Liver (tissue), 10 donors: ENCODE measurements at places on chromosomes 3 and 15.

DNA sequence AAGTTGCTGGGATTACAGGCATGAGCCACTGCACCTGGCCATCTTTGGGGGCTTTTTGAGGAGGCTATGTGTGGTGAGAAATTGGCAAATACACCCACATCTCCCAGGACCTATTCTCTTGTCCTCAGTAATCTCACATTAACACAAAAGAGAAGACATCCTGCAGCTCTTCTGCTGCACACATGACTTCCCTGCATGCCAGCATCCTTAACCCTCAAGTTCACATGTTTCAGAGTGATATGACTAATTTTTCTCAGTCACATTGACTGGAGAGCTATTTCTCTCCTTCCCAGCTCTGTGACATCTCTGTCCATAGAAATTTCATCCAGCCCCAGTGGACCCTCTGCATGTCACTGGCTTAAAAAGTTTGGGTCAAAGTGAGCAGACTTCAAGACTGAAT is 1.9 kb upstream of the SKIC8 start:
- no peak for DNase-seq

- no peak for DNase-seq
Measured at GRCh38 chr15:54307252-54307902, 329.1 kb downstream of the UNC13C start.

- DNase-seq, result no peak
Measured at GRCh38 chr15:42036112-42036905, 15.5 kb upstream of the PLA2G4E start.

GRCh38 chr15:45129651-45130129 is at the start of the genes DUOX1 and DUOXA1:
DUOX1 (plus strand) TSS chr15:45129994; CDS start chr15:45131967, 1,973 bp downstream.
DUOXA1 (minus strand) TSS chr15:45129879; CDS start chr15:45123014, 6,865 bp downstream.
- no peak for DNase-seq

DNA sequence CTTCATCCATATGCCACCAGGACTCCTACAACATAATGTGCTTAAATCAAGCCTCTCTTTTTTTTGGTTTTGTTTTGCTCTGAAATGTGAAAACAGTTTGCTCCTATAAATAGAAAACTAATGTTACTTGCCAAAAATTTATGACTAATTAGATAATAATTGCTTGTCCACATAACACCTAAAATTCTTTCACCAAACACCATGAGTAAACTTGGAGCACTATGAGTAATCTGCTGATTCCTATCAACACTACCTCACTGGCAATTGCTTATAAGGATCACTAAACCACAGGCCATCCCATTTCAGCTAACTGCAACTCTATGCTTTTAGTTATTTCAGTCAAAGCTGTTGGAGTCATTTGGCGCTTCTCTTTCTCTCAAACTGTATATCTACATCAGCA is 252.7 kb downstream of the EPHA3 start:
- DNase-seq, result no peak

GRCh38 chr15:72178976-72179585 is 18.5 kb downstream of the GRAMD2A start:
- no peak for DNase-seq

GRCh38 chr3:23646184-23646920 is 159.4 kb upstream of the UBE2E1 start:
- no peak for DNase-seq

DNA sequence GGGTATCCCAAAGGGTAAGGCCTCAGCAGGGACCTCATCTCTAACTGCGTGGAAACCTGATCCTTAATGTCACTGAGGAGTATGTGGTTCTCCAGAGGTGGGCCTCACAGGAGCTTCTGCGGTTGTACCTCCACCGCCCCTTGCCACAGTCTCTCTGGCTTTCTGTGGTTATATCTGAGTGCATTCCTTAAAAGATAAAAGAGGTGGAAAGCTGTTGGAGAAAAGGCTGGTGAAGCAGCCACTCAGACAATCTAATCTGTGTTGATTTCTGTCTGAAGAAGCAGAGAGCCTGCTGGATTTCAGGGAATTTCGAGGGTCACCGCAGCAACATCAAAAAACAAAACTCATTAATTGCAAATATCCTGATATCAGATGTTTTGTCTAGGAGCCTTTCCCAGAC is 51.4 kb downstream of the SEMA6D start:
- no peak for DNase-seq
